ENCODE measurements at places on chromosomes 5 and 9.

- DNase-seq: no peak
Measured at GRCh38 chr9:99749641-99750040, 72.0 kb upstream of the NR4A3 start.

DNA sequence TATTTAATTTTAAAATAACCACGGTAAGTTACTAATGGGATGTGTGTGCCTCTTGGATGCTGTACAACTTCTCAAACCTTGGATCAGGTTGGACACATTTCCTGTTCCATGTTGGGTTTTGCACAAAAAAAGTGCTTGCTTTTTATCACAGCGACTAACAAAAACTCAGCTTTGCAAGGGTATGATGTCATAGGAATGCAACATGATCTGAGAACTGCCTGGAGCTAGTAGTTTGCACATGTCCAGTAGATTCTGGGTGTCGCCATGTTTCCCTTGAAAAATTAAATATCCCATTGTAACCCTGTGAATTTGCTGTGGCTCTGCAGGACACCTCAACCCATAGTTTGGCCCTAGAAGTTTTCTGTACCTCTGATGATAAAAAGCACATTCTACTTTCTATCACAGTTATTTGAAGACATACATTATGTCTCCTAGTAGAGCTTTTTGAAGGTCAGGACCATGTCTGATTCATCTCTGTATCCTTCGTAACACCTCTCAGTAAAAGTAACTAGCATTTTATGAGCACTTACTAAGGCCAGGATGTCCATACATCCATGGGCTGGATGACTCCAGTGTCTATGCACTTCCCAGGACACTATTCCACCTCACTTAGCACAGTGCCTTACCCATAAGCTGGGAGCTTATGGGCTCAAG lies 11.5 kb upstream of the FRMPD1 start:
- peak; percentile 34 for DNase-seq

- DNase-seq: no peak
Measured at GRCh38 chr5:1445313-1445688, at the start of gene SLC6A3. SLC6A3 (minus strand) TSS chr5:1445440; CDS start chr5:1443197, 2,243 bp downstream.

DNA sequence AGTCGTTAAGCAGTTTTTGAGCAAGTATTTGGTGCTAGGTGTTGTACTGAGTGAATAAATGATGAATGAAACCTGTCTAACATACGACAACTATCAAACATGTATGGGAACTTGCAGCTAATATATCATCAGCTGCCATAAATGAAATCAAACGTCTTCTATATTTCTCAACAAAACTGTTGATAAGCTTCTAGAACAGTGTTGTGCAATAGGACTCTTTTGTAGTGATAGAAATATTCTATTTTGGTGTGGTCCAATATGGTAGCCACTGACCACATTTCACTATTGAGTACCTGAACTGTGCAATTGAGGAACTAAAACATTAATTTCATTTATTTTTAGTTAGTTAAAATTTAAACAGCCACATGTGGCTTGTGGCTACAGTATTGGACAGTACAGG lies 16.3 kb upstream of the FYB1 start:
- DNase-seq: no peak

DNA sequence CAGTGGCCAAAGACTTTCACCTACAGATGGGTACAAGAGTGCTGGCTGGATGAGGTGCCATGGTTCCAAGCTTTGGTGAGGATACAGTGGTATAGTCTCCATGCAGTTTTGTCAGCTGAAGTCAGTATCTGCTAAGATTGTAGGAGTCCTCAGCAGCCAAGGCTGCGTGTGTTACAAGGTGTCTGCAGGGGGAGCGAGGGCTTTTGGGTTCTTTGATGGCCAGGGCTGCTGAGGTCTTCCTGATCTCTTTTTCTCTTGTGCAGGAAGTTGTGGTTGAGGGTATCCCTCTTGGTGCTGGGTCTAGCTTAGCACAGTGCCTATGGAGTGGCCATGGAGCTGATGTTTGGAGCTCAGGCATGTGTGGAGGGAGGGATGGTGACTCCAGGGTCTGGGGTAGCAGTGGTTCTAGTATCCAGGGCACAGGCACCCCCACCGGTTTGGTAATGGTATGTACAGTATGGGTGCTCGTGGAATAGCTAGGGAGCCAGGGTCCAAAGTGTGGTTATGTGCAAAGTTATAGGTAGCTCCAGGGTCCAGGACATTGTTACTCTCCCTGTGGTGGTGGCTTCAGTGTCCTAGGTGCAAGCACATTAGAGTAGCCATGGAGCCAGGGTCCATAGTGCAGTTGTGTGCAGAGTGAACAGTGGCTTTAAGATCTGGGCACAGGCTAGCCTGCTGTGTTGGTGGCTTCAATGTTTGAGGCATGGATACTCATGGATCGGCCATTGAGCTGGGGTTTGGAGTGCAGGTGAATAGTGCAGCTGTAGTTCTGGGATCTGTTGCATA lies 36.7 kb downstream of the CNTLN start:
- no peak for DNase-seq

DNA sequence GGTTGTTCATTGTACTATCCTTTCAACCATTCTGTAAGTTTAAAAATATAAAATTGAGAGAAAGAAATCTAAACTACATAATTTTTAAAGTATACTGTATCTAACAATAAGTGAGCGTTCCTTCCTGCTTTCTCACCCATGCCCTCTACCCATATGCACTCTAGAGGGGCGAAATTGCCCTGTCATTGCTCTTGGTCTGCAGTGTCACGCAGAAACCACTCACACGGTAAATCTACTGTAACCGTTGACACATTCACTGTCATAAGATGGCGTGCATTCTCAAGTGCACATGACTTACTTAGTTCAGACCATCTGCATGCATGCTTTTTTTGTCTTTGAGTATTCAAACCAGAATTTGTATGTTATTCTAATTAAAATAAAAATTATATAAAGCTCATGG lies 55.7 kb upstream of the NIPBL start:
- no peak for DNase-seq

DNA sequence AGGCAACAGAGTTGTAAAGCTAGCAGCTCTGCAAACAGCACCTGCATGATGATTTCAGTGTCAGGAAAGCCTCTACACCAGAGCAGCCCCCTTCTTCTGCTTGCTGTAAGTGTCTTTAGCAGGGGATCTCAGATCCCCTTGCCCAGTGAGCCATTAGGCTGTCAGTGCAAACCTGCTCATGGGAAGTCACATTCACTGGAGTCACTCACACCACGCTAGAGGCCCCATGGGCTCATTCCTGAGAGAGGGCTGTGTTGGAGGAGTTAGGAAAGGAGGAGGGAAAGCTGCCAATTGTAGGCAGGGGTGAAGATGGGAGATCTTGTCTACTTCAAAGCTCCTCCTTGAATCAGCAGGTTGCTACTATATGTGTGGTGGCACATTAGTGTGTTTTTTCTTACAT lies 275.2 kb downstream of the SMARCA2 start:
- no peak for DNase-seq

DNA sequence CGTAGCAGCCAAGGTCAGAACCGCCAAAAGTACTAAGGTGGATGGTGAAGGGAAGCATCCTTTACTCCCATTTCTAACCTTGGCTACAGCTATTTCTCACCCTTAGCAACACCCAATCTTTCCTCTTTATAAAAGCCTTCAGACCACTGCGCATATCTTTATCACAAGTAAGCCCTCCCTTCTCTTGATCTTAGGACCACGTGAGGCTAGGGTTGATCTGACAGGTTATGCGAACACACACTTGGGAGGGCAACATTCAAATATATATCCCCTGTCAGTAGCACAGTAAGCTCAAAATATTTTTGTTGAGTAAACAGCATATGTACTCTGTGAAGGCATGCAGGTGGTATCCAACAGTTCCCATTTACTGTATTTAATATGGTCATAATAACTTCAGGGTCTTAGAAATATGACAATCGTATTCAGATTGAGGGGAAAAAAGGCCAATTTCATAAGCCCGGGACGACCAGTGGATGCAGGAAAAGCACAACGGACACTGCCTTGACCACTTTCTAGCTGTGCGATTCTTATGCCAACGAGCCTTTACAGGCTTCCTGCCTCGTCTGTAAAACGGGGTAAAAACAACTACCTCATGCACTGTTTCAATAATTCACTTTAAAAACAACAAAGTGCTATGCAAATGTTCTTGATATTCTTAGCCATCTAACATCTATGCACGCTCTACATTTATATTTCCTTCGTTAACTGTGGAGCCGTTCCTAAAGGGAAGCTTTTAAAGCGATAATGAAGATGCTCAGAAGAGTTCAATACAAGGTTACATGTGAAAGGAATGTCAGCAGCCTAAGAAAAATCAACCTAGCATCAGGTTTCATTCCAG lies 1.3 kb downstream of the ARSB start:
- DNase-seq: no peak

GRCh38 chr9:112194969-112195431 lies 19.9 kb upstream of the SUSD1 start:
- DNase-seq: no peak

DNA sequence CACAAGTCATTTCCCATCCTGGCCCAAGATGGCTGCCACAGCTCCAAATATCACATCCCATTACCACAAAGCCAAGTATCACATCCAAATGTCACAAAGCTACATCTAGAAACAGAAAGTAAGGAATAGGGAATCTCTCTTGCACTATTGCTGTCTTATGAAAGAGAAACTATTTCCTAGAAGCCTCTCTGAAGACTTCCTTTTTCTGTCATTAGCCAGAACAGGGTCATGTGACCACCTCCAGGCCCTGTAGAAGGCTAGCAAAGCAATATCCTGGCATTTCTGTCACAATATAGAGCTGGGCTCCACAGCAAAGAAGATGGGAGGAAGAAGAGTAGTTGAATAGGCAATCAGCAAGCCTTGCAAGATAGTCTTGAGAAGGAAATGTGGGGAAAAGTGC lies 99.2 kb downstream of the SH3TC2 start:
- DNase-seq: no peak

- DNase-seq: no peak
Measured at GRCh38 chr5:133934822-133935666, 33.4 kb downstream of the C5orf15 start.

- no peak for DNase-seq
Measured at GRCh38 chr5:168645195-168645594, 66.0 kb upstream of the PANK3 start.

- DNase-seq: no peak
Measured at GRCh38 chr9:135082536-135082935, 4.9 kb upstream of the OLFM1 start.

DNA sequence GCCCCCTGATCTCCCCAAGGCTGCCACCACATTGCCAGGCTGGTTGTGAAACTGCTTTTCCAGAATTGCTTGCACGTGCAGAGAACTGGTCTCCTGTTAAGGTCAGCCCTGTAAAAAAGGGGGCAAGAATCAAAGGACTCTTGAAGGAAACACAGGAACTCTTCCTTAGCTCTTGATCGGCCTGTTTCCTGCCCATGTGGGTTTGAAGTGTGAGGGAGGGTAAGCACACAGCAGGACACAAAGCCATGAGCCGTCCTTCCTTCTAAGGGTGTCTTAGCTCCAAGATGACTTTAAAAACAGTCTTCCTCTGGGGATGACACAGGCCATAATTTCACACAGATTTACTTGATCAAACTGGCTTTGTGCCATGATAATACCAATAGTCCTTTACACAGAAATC lies 36.1 kb downstream of the TEK start:
- no peak for DNase-seq

- no peak for DNase-seq
Measured at GRCh38 chr5:141490271-141490670, 1.4 kb downstream of the PCDHGC5 start.

- DNase-seq: no peak
Measured at GRCh38 chr5:88090506-88090905, 178.1 kb downstream of the TMEM161B start.

GRCh38 chr5:94017579-94017978 lies 276.2 kb upstream of the POU5F2 start:
- DNase-seq: no peak

DNA sequence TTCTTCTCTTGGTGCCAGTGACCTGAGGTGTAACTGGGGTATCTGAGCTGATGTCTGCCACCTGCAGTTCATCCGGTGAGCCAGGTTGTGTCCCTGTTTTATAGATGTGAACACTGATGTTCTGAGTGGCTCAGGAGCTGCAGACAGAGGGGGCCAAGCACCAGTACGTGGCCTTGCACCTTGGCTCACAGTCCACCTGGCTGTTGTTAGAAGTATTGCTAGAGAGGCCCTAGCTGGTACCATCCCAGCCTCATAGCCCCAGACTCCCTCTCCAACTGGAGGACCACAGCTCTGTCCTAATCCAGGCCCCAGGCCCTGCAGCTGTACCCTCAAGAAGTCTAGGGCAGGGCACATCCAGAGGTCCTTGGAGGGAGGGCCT lies 16.2 kb downstream of the PHF2 start:
- no peak for DNase-seq

- DNase-seq: no peak
Measured at GRCh38 chr5:123549256-123549904, 37.4 kb downstream of the CSNK1G3 start.
